ENCODE measurements at places on chromosomes 3 and 15. TPM values are rescaled to one million over a fixed set of nuclear protein-coding genes. Genes with fewer than 3 reads are reported as not detected.
A peak's percentile ranks its signal among the peaks of the same experiment; 100 is the strongest.

Gene MUC4
- total RNA-seq, result not detected

GRCh38 chr15:26970712-26971210 is at the start of gene GABRG3:
Gene GABRG3 (plus strand): TSS chr15:26971181.
- no peak for DNase-seq

DNA sequence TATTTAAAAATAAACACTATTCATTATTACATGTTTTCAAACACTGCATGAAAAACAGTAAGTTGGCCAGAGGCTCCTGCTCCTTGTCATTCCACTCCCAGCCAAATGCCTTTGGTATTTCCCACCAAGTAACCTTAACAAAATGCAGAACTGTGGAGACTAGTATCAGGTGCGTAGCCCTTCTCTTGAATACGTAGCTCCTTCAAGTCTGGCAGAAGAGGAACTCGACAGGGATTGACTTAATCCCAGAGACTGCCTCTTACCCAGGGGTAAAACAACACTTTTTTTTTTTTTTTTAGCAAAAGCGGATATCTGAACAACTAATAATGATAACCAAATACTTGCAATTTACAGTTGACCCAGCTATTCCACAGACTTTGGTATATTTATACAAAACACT is 738 bp downstream of the COMMD2 start:
- peak; percentile 23 for DNase-seq

- no peak for DNase-seq
Observed at GRCh38 chr3:76735152-76735551, 304.7 kb upstream of the ROBO2 start.

DNA sequence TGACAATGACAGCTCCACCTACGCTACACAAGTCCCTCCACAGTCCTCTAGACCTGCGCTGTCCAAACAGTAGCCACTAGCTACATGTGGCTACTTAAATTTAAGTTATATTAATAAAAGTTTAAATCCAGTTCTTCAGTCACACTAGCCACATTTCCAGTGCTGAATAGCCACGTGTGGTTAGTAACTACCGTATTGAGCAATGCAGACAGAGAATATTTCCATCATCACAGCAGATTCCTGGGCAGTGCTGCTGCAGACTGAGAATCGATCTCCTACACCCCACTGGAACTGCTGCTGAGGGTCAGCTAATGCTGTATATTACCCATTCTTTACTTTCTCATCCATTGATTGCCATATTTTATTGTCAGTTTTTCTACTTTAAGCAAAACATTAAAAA is 40.9 kb downstream of the HDC start:
- peak; percentile 65 for DNase-seq

Gene NR1I2
- total RNA-seq, result not detected

DNA sequence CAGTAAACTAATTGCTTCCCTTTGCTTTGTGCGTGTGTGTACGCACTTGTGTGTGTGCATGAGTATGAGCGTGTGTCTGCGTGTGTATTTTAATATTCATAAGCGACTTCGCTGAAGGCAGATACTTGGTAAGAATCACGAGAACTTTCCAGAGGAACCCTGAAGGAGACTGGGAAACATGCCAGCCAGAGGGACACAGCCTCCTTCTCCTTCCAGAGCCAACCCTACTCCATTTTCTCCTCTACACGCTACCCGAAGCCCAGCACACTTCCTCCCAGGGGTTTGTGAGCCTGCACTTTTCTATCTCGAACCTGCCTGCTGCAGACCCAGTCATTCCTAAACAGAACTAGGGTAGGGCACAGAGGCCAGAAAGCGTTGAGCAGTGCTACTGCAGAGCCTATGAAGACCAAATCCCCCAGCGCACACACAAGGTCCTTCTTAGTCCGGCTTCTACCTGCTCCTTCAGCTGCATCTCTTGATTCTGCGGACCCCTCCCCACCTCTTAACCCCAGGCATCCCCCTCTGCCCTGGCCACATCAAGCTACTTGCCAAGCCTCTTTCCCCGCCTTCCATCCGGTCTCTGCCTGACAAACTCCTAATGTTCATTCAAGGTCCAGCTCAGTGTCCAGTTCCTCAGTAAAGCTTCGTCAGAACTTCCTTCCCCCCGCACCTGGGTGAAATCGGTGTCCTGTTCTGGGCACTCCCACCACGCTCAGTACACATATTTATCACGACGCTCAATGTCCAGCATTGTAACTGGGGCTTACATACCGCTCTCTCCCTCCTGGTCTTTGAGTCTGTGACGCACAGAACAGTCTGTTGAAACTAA is 191.8 kb downstream of the FAM43A start:
- peak; percentile 33 for DNase-seq

Gene SAMMSON
- not detected for total RNA-seq

- DNase-seq, result peak; percentile 10
Observed at GRCh38 chr3:101571028-101571895, 2.7 kb upstream of the PCNP start.

Gene SNURF
- not detected for total RNA-seq

DNA sequence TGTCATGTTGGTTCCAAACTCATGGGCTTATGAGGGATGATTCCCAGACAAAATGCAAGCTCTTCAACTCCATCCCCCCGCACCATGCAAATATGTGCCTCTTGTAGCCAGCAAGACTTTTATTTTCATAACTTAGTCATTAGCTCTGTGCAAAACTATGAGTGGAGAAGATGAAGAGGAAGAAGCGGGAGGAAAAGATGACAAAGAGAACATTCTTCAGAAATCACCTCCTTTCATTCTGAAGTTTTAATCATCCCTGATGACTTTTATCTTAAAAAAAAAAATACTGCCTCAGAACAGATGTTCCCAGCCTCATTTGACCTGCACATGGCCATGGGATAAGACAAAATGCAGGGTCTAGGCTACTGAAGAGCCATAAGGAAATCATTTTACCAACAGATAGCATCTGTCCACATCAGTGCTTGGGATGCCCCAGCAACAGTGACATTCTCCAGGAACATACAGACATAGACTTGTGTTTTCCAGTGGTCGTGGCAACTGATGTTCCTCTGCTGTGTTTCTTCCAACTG is 145.5 kb downstream of the WNT5A start:
- DNase-seq, result peak; percentile 68

- DNase-seq, result peak; percentile 75
Observed at GRCh38 chr3:54427941-54428871, 305.9 kb downstream of the CACNA2D3 start.

Gene P2RY13
- total RNA-seq, result not detected

- no peak for DNase-seq
Observed at GRCh38 chr3:167066977-167067786, 312.9 kb downstream of the ZBBX start.

DNA sequence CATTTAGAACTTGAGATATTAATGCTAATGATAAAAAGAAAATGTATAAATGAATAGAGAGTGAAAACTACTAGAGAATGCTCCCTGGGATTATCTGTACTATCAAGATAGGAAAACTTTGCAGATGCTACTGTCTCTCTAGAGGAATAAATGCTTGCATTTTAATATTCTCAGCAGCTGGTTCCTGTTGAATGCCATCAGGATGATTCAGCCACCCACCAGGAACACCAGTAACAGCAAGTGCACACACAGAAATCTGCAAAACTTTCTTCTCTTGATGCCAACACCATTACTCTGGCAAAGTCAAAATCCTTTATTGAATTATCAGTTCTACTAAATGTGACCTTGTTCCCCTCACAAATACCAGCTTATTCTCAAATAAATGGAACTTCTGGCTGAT is 148.4 kb downstream of the TIGIT start:
- DNase-seq, result peak; percentile 71

Gene ALDH1A2
- total RNA-seq, result not detected

- DNase-seq, result no peak
Observed at GRCh38 chr3:186665625-186666188, at the start of gene HRG. Gene HRG (plus strand): TSS chr3:186666014. CDS start chr3:186666032, 18 bp downstream.

DNA sequence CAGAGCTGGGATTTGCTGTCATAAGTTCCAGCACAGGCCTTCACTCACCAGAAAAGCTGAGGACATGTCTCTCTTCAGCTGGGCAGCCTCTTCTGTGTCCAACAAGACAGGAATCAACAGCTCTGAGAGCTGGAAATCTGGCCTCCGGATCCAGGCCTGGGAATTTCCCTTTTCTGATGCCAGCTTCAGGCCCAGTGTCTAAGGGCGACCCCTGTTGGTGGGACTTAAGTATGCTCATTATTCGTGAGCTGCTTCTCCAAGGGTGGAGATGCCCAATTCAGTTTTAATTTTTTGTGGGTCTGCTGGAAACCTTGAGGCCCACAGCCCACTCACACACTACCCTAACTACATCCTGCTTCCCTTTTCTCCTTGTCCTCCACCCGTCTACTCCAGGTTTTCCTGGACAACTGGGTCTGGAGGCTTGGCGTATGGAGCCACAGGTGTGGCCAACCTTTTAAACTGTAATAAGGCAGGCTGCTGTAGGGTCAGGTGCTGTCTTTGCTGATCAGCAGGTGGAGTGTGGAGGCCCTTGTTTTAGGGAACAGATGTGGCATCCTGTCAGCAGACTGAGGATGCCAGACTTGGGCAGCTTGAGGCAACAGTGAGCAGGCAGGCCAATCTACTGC is 2.6 kb upstream of the CEMIP start:
- DNase-seq, result peak; percentile 81

- DNase-seq, result no peak
Observed at GRCh38 chr3:155908086-155908485, 37.6 kb downstream of the GMPS start.

- peak; percentile 78 for DNase-seq
Observed at GRCh38 chr3:66467996-66468735, 32.7 kb downstream of the LRIG1 start.

GRCh38 chr3:95926904-95927501 is 887.4 kb upstream of the EPHA6 start:
- DNase-seq, result no peak

GRCh38 chr15:76378691-76379090 is 42.1 kb downstream of the ISL2 start:
- DNase-seq, result no peak

Gene AGTR1
- 4.0 TPM for total RNA-seq

- peak; percentile 62 for DNase-seq
Observed at GRCh38 chr3:12553921-12554391, 2.9 kb upstream of the MKRN2 start.

- peak; percentile 91 for DNase-seq
Observed at GRCh38 chr3:46845397-46845859, 17.8 kb downstream of the MYL3 start.

Gene TMEM207
- not detected for total RNA-seq

DNA sequence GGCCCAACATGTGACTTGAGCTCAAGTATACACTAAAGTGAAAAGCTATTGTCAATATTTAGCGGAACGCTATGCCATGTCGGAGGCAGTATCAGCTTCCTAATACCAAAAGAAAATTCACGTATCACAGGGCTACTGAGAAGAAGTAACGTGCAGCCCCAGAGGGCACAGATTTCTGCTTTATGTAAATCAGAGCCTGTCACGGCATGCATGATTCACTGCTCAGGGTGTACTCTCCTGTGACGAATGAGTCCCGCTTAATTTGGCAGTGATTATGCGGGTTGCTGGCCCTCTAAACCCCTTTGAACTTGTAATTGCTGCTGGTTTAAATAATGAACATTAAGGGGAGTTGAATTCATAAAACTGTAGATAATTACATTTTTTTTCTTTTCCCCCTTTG is 85.3 kb downstream of the MEIS2 start:
- peak; percentile 93 for DNase-seq

DNA sequence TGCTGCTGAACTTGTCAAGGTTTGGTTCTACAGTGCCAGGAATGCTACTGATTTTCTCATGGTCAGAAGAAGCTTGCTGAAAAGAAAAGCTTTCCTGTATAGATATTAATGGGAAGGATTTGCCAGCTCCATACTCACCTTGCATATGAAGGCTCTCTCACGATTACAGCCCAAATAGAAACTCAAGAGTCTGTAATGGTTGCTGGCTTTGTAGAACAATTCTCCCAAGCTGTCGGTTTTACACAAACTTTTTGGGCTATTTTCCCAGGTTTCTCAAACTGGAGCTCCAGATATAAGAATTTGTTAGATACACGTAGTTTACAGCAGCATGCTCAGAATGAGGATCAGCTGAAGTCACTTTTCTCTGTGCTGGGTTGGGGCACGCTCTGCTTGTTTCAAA is 30.1 kb upstream of the LRRC3B start:
- no peak for DNase-seq

DNA sequence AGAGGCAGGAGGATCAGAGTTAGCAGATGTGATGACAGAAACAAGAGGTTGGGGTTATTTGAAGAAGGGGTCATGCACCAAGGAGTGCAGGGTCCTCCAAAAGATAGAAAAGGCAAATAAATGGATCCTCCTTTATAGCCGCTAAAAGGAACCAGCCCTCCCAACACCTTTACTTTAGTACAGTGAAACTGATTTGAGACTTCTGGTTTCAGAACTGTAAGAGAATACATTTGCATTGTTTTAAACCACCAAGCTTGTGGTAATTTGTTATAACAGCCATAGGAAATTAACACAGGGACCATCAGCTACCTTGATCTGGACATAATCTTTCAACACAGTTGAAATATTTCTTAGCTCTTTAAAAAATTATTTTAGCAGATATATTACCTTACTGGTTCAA is 166.6 kb downstream of the TIGIT start:
- DNase-seq, result no peak

Gene EFHB
- 2.9 TPM for total RNA-seq

Gene FAM81A
- total RNA-seq, result 0.32 TPM

DNA sequence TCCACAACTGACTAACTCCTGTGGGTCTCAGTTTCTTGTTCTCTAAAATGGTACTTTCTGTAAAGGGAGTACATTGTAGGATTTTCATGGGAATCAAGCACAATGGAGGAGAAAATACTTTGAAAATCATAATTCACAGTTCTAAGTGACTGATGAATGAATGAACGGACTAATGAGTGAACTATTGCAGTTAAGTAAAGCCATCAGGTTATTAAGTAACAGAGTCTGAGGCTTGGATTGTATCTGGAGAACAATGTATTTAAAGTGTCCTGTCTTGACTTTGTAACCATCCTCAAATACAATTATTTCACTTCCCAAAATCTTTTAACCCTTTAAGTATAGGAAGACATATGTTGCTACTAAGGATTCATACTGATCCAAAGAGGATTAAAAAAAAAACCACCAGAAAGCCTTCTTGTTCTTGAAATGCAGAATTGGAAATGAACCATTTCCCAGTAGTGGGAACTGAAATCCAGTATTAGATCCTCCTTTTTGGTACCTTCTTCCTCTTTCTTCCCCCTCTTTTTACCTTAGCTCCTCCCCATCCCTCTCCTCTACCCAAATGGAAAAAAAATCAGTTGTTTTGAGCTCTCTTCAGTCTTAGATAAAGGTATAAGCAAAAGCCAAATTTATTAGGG is 13.2 kb upstream of the BCL6 start:
- DNase-seq, result no peak

DNA sequence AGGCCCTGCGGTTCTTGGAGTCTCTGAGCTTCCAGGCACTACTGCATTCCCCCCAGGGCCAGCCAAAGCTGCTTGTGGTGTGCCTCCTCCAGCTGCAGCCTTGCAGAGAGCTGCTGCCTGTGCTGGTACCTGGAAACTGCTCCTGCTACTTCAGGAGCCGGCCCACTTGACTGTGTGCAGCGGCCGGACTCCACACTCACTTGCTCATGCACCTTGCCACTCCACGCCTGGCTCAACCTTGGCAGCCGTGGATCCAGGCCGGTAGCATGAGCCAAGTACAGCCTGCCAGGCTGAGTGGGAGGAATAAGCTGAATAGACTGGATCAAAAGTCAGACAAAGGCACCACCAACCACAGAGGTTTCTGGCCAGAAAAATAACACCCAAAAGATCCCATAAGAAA is 169.7 kb downstream of the TJP1 start:
- DNase-seq, result no peak

Measured in GM23248 (cell line).